ENCODE measurements at places on chromosomes 16 and 17. TPM values are rescaled to one million over a fixed set of nuclear protein-coding genes. Genes with fewer than 3 reads are reported as not detected.

- H3K27ac ChIP-seq = no peak overlapping the region
- H3K4me1 ChIP-seq = no peaks in the 10 kb centered on the region
- no peaks in the 10 kb centered on the region for H3K27me3 ChIP-seq
- no peak for DNase-seq
- no peak overlapping the region for H3K4me3 ChIP-seq
Measured at GRCh38 chr17:7987112-7987893, 15.1 kb upstream of the GUCY2D start.

GRCh38 chr17:60862482-60862881 lies 184.8 kb downstream of the BCAS3 start:
- H3K27ac ChIP-seq = no peak overlapping the region
- no peak for DNase-seq
- peaks cover 6% of the 10 kb centered on the region for H3K4me1 ChIP-seq
- H3K36me3 ChIP-seq = no peaks in the 10 kb centered on the region
- no peaks in the 10 kb centered on the region for H3K27me3 ChIP-seq
- H3K4me3 ChIP-seq = no peak overlapping the region

- DNase-seq = no peak
- H3K36me3 ChIP-seq = no peaks in the 10 kb centered on the region
- no peaks in the 10 kb centered on the region for H3K27me3 ChIP-seq
- peaks cover 13% of the 10 kb centered on the region for H3K4me1 ChIP-seq
- H3K4me3 ChIP-seq = peak overlapping the region; percentile 72
Measured at GRCh38 chr17:57860414-57860999, 10.7 kb upstream of the MRPS23 start.

DNA sequence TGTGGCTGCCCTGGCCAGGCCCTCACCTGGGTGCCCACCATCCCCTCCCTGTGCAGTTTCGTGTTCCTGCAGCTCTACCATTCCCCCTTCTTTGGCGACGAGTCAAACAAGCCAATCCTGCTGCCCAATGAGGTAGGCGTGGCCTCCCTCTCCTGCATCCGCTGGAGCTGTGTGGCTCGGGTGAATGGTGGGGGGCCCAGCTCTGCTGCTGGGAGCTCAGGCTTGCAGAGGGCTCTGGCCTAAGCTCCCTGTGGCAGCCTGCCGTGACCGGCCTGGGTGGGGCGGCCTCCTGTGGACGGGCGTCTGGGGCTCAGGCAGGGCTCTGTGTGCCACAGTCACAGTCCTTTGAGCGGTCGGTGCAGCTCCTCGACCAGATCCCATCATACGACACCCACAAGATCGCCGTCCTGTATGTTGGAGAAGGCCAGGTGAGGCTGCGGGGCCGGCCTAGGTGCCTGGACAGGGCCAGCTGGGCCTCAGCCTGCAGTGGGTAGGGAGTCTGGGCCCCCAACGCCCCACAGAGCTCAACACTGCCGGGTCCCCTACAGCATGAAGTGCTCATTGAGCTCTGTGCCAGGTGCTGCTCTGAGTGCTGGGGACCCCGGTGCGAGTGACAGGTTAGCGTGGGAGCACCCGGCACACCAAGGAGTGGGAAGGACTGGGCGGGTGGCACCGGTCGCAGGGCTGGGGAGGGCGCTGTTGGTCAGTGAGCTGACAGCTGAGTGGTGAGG lies 37.3 kb downstream of the TSC2 start:
- H3K36me3 ChIP-seq = peaks cover 80% of the 10 kb centered on the region
- no peaks in the 10 kb centered on the region for H3K27me3 ChIP-seq
- no peak overlapping the region for H3K27ac ChIP-seq

DNA sequence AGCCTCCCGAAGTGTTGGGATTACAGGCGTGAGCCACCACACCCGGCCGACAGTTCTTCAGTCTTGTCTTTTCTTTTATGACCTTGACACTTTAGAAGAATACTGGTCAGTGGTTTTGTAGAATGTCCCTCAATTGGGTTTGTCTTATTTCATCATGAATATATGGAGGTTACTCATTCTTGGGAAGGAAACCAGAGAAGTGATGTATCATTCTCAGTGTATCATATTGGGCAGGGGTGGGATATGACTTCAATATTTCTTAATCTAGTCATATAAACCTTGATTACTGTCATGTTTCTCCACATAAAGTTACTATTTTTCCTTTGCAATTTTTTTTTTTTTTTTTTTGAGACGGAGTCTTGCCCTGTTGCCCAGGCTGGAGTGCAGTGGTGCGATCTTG lies 36.9 kb downstream of the SNTB2 start:
- no peak overlapping the region for H3K27ac ChIP-seq
- DNase-seq = no peak
- no peaks in the 10 kb centered on the region for H3K36me3 ChIP-seq
- no peak overlapping the region for H3K4me3 ChIP-seq
- H3K4me1 ChIP-seq = no peaks in the 10 kb centered on the region

DNA sequence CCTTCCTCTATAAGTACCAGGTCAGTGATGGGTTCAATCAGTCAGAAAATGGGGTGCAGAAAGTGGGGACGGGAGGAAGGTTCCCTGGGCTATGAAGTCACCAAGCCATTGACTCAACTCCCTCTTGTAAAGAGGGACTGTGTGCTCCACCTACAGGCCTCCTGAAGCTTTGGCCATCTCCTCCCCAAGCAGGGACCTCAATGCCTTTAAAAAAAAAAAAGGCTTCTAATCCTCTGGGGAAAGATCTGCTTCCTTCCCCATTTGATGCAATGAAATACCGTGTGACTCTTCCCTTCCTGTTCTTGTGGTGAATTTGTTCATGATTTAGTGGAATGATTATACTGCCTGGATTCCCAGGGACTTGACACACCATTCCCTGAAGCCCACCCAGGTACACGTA lies 30.8 kb downstream of the VWA3A start:
- H3K4me3 ChIP-seq = no peak overlapping the region
- no peaks in the 10 kb centered on the region for H3K4me1 ChIP-seq
- no peak for DNase-seq
- H3K27me3 ChIP-seq = no peaks in the 10 kb centered on the region
- H3K27ac ChIP-seq = no peak overlapping the region
- H3K36me3 ChIP-seq = no peaks in the 10 kb centered on the region

GRCh38 chr17:66087073-66087472 lies 104.9 kb downstream of the CEP112 start:
- no peaks in the 10 kb centered on the region for H3K27me3 ChIP-seq
- no peak overlapping the region for H3K27ac ChIP-seq
- H3K4me1 ChIP-seq = no peaks in the 10 kb centered on the region
- DNase-seq = no peak
- no peaks in the 10 kb centered on the region for H3K36me3 ChIP-seq
- no peak overlapping the region for H3K4me3 ChIP-seq

GRCh38 chr16:79188115-79188738 lies 412.3 kb downstream of the MAF start:
- H3K4me1 ChIP-seq = no peaks in the 10 kb centered on the region
- no peak overlapping the region for H3K27ac ChIP-seq
- DNase-seq = no peak
- H3K4me3 ChIP-seq = no peak overlapping the region
- no peaks in the 10 kb centered on the region for H3K36me3 ChIP-seq

DNA sequence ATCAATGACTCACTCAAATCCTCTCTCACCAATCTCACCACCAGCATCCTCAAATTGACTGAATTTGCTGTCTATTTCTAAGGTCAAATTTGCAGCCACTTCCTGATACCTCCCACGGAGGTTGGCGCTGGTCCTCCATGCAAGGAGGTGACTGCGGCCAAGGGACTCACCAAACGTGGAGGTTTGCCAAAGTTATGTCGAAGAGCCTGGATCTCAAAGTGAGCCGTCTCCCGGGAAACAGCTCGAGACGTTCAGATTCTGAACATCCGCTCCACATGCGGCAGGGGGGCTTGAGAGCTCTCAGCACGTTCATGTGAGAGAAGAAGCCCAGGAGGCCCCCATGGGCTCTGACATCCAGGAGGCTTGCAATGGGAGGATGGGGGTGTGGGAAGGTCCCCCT lies 22.6 kb downstream of the LGALS3BP start:
- no peak overlapping the region for H3K27ac ChIP-seq
- DNase-seq = no peak
- H3K36me3 ChIP-seq = no peaks in the 10 kb centered on the region
- H3K4me1 ChIP-seq = no peaks in the 10 kb centered on the region
- no peaks in the 10 kb centered on the region for H3K27me3 ChIP-seq

DNA sequence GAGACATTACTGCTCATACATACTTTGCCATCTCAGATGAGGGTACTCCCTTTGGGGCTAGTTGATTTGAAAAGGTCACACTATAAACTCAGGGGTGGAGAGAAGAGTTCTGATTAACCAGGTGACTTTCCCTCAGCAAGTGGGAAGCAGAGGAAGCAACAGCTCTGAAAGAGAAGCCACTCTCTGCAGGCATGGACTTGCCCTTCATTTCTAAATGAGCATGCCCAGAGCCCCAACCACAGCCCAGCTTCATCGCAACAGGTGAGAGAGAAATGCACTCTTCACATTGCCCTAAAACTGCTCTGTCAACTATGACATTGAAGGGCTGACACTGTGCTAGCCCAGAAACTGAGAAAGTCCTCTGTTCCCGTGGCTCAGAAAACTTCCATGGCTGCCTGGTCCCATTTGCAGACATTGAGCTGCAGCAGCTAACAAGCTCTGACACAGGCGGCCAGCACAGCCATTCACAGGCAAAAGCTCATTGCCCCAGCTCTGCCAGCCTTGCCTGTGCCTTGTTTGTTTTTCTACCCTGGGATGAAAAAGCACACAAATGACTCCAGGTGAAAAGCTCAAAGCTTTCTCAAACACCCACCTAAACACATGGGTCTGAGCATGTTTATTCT lies 419.8 kb upstream of the DYNLRB2 start:
- no peaks in the 10 kb centered on the region for H3K27me3 ChIP-seq
- H3K36me3 ChIP-seq = no peaks in the 10 kb centered on the region
- no peak for DNase-seq
- H3K27ac ChIP-seq = no peak overlapping the region
- H3K4me3 ChIP-seq = no peak overlapping the region

DNA sequence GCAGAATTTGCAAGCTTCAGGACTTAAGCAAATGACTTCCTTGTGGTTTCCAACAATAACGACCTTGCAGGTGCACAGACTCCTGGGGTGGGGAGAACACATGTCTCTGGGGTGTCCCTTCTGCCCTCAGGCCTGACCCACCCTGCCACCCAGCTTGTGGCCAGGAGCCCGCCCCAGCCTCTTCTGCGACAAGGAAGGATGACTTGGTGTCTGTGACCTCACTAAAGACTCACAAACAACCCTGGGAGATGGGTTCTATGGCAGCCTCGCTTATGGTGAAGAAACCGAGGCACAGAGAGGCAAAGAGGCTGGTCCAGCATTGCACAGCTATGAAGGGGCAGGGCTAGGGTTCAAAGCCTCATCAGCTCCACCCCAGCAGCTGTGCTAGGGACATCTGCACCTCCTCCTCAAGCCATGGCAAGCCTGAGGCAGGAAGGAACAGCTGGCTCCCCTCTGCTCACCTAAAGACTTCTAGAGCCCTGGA lies 2.6 kb downstream of the ATP2A3 start:
- H3K36me3 ChIP-seq = no peaks in the 10 kb centered on the region
- no peak overlapping the region for H3K27ac ChIP-seq
- no peak overlapping the region for H3K4me3 ChIP-seq
- H3K27me3 ChIP-seq = no peaks in the 10 kb centered on the region
- peaks cover 10% of the 10 kb centered on the region for H3K4me1 ChIP-seq
- no peak for DNase-seq

GRCh38 chr16:87961623-87962022 lies 10.4 kb downstream of the BANP start:
- H3K4me1 ChIP-seq = peaks cover 15% of the 10 kb centered on the region
- H3K36me3 ChIP-seq = no peaks in the 10 kb centered on the region
- DNase-seq = no peak
- no peak overlapping the region for H3K27ac ChIP-seq
- no peak overlapping the region for H3K4me3 ChIP-seq
- no peaks in the 10 kb centered on the region for H3K27me3 ChIP-seq

GRCh38 chr16:17396762-17397498 lies 73.8 kb downstream of the XYLT1 start:
- H3K4me3 ChIP-seq = no peak overlapping the region
- DNase-seq = no peak
- H3K36me3 ChIP-seq = no peaks in the 10 kb centered on the region
- H3K4me1 ChIP-seq = peaks cover 4% of the 10 kb centered on the region

- DNase-seq = no peak
- no peaks in the 10 kb centered on the region for H3K27me3 ChIP-seq
- H3K4me1 ChIP-seq = no peaks in the 10 kb centered on the region
- H3K4me3 ChIP-seq = no peak overlapping the region
- H3K36me3 ChIP-seq = no peaks in the 10 kb centered on the region
- H3K27ac ChIP-seq = no peak overlapping the region
Measured at GRCh38 chr17:33464669-33465280, 171.7 kb upstream of the ASIC2 start.

CLEC18B gene
- not detected for total RNA-seq

DNAAF8 gene
- total RNA-seq = not detected

KRT32 gene
- not detected for total RNA-seq

CEP295NL gene
- 10.7 TPM for total RNA-seq

KRT20 gene
- total RNA-seq = not detected

PKMYT1 gene
- not detected for total RNA-seq

ITPRIPL2 gene
- total RNA-seq = 94.5 TPM

Data from ascending aorta (tissue), 2 donors.